Central memory CD8-positive, alpha-beta T cell (primary cell): ENCODE measurements at places on chromosomes 4 and X.

DNA sequence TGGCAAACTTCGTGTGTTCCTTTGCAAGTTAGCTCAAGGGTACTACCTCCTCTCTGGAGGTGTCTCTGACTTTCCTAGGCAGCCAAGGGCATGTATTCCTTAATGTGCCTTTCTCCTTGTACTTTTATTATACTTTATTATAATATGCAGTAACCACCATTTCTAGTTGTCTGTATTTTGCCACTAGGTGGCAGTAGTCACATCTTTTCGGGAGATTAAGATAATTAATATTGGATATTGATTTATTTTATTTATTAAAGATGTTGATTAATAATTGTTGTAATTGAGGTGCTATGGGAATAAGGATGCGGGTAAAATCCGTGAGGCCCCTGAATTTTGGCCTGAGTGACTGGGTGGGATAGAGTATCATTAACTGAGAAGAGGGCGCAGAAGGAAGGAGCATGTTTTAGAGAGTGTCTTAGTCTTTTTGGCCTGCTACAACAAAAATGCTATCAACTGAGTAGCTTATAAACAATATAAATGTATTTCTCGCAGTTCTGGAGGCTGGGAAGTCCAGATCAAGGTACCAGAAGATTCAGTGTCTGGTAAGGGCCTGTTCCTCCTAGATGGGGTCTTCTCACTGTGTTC is 153.3 kb downstream of the TMEM164 start:
- no peak overlapping the region for H3K27ac ChIP-seq
- DNase-seq = no peak
- peaks cover 9% of the 10 kb centered on the region for H3K4me1 ChIP-seq
- H3K4me3 ChIP-seq = no peak overlapping the region

DNA sequence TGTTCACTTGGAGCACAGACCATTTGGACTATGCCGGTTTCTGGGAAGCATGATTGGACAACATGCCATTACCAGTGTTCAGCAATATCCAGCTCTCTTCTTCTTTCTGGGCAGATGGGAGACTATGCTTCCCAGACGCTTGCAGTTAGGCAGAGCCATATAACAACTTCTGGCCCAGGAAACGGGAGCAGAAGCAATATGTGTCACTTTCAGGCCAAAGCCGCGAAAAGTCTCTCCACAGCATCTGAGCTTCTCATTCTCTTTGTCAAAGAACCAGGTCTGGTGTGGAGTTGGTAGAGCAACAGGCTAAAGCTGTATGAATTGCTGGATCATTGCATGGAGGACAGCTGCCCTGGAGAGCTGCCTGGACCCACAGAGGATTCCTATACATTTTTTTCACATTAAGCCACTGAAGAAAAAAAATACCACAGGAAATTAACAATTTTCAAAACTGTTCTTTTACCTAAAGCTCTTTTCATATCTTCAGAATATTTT is 131.4 kb upstream of the FRG1 start:
- no peak overlapping the region for H3K27ac ChIP-seq
- no peak overlapping the region for H3K4me3 ChIP-seq
- no peaks in the 10 kb centered on the region for H3K4me1 ChIP-seq
- no peaks in the 10 kb centered on the region for H3K36me3 ChIP-seq
- H3K27me3 ChIP-seq = peaks cover 7% of the 10 kb centered on the region

DNA sequence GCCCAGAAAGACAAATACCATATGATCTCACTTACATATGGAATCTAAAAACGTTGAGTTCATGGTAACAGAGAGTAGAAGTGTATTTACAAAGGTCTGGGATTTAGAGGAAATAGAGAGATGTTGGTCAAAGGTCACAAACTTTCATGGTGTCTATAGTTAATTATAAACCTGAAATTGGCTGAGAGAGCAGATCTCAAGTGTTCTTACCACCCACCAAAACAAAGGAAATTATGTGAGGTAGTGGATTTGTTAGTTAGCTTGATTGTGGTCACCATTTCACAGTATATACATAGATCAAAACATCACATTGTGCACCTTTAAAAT is 186.8 kb downstream of the NWD2 start:
- DNase-seq = no peak
- H3K36me3 ChIP-seq = no peaks in the 10 kb centered on the region
- peaks cover 27% of the 10 kb centered on the region for H3K27me3 ChIP-seq
- H3K27ac ChIP-seq = no peak overlapping the region
- H3K4me1 ChIP-seq = no peaks in the 10 kb centered on the region

DNA sequence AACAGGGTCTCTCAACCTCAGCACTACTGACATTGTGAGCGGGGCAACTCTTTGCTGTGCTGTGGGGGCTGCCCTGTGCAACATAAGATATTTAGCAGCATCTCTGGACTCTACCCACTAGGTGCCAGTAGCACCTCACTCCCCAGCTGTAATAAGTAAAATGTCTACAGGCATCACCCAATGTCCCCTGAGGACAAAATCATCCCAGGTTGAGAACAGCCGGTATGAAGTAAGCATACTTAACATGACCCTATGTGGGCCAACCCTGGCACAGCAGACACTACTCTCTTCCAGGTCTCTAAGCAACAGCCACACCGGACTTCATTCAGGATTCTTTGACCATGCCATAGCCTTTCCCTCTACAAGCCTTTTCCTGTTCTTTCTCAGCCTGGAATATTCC is 10.5 kb upstream of the MGST2 start:
- H3K36me3 ChIP-seq = peaks cover 2% of the 10 kb centered on the region
- no peak overlapping the region for H3K4me3 ChIP-seq
- H3K27ac ChIP-seq = no peak overlapping the region
- H3K4me1 ChIP-seq = peaks cover 28% of the 10 kb centered on the region

- no peaks in the 10 kb centered on the region for H3K36me3 ChIP-seq
- no peaks in the 10 kb centered on the region for H3K4me1 ChIP-seq
- no peak overlapping the region for H3K4me3 ChIP-seq
- no peak for DNase-seq
- no peaks in the 10 kb centered on the region for H3K27me3 ChIP-seq
Measured at GRCh38 chr4:62344915-62345314, 1144.8 kb downstream of the ADGRL3 start.

DNA sequence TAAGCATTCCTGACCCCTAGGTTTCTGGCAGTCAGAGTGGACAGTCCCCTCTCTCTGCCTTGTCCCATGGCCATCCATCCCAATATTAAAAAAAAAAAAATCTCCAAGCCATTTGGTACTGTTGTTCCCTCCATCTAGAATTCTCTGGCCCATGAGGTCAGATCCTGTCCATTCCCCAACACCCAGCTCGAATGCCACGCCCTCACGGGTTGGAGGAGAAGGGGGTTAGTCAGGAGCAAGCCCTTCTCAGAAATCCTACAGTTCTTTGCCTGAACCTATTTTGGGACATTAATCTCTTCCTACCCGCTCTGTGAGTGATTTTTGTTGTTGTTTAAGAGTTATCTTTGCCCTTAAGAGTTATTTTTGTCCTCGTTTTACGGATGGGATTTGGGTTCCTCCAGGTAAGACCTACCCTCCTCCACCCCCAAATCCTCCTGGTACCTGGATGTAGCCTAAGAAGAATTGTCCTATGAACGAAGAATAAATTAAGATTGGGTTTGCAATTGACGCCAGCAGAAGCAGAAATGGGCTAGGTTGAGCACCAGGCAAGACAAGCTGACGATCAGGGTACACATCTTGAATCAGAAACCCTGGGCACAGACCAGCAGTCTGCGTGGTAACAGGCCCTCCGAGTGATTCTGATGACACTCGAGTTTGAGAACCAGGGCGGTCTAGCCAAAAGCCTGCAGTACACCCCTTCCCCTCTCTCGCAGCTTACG is 977 bp downstream of the RNF175 start:
- peaks cover 67% of the 10 kb centered on the region for H3K27me3 ChIP-seq
- DNase-seq = no peak
- H3K4me1 ChIP-seq = no peaks in the 10 kb centered on the region
- no peak overlapping the region for H3K27ac ChIP-seq

DNA sequence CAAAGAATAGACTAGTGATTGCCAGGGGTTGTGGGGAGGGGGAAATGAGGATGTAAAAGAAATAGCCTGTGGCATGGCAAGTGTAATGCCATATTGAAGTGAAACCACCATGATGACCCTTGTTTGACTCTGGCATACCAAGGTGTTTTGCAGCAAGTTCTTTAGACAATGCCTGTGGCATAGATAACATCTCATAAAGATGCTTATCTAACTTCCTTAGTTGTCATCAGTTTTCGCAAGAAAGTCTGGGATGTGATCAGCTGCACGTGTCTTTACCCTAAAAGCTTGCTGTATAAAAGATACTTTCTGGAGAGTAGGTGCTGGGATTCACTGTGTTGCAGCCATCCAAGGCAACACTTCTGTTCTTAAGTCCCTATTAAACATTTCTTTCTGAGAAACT is 176.1 kb upstream of the MAGEB16 start:
- H3K4me1 ChIP-seq = no peaks in the 10 kb centered on the region
- no peak overlapping the region for H3K4me3 ChIP-seq
- no peaks in the 10 kb centered on the region for H3K36me3 ChIP-seq
- DNase-seq = no peak

DNA sequence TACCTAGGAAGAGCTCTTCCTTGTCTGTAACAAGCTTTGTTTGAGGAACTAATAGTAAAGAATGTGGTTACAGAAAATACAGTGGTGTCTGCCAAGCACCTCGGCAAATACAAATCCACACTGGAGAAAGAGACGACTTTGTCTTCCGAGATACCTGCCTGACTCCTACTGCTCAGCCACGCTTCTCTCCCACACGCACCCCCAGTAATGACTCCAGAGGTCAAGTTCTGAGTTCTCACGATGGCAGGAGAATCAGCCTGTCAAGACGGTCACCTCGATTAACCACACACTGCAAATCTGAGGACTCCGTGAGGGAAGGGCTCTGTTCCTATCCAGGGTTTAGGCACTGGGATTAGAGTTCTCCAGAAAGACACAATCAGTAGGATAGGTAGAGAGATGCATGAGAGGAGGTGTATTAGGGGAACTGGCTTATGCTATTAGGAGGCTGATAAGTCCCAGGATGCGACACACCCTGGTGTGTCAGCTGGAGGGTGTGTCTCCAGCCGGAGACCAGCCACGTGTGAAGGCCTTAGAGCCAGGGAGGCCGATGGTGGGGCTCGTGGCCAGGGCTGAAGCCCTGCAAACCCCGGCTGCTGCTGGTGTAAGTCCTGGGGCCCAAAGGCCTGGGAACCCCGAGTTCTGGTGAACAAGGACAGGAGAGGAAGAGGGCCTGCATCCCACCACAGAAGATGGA is 8.4 kb upstream of the TRIML2 start:
- H3K4me1 ChIP-seq = no peaks in the 10 kb centered on the region
- no peak overlapping the region for H3K4me3 ChIP-seq
- no peak overlapping the region for H3K27ac ChIP-seq
- no peak for DNase-seq
- H3K27me3 ChIP-seq = no peaks in the 10 kb centered on the region

- no peaks in the 10 kb centered on the region for H3K27me3 ChIP-seq
- H3K27ac ChIP-seq = peak overlapping the region; percentile 98
Measured at GRCh38 chr4:98662626-98663225, 4.3 kb upstream of the TSPAN5 start.

GRCh38 chr4:159227378-159227777 is 124.5 kb downstream of the RAPGEF2 start:
- DNase-seq = no peak
- H3K36me3 ChIP-seq = no peaks in the 10 kb centered on the region
- no peak overlapping the region for H3K27ac ChIP-seq
- H3K27me3 ChIP-seq = no peaks in the 10 kb centered on the region

- H3K27me3 ChIP-seq = no peaks in the 10 kb centered on the region
- H3K4me1 ChIP-seq = peaks cover 29% of the 10 kb centered on the region
- peaks cover 1% of the 10 kb centered on the region for H3K36me3 ChIP-seq
- DNase-seq = no peak
- H3K4me3 ChIP-seq = no peak overlapping the region
Measured at GRCh38 chr4:140096921-140097320, 57.1 kb downstream of the MAML3 start.

GRCh38 chr4:78197947-78198346 is 140.8 kb downstream of the FRAS1 start:
- H3K4me1 ChIP-seq = no peaks in the 10 kb centered on the region
- H3K27me3 ChIP-seq = peaks cover 29% of the 10 kb centered on the region
- no peaks in the 10 kb centered on the region for H3K36me3 ChIP-seq
- no peak overlapping the region for H3K27ac ChIP-seq
- no peak overlapping the region for H3K4me3 ChIP-seq
- no peak for DNase-seq

- H3K36me3 ChIP-seq = no peaks in the 10 kb centered on the region
- no peak for DNase-seq
- no peaks in the 10 kb centered on the region for H3K4me1 ChIP-seq
- H3K27me3 ChIP-seq = no peaks in the 10 kb centered on the region
- H3K4me3 ChIP-seq = no peak overlapping the region
Measured at GRCh38 chr4:115158296-115158695, 44.9 kb upstream of the NDST4 start.

DNA sequence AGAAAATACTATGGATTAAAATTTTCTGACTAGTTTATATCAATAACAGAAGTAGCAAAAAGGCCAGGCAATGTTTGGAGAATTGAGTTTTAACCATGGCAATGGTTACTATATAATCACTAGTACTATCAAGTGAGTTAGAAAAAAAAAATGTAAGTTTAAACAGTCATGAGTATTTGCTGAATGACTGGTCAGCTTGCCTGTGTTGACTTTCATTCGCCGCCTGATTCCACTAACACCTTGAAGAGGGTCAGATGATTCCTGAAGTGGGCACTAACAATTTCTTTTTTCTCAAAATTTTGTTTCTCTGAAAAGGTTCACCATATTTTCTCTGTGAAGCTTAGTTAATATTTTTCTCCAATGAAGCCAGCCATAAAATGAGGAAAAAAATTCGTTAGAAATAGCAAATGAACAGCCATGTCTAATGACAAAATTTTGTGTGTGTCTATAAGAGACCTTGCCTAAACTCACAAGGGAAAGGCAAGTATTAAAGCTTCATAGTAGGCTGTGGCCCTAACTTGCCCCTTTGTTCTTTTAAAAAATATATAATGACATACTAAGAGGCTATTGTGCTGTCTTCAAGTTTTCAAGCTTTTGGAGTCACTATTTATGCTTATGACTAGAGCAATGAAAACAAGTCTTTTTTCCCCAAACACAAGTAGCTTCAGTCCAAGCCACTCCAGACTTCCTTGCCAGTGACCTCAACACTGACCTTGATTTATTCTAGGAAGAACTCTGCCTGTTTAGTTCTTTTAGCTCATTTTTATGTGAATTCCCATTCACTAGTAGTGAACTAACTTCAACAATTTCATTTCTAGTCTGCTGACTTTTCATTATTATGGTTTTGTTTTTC is 18.4 kb upstream of the FHDC1 start:
- DNase-seq = no peak
- H3K27me3 ChIP-seq = peaks cover 9% of the 10 kb centered on the region
- peaks cover 2% of the 10 kb centered on the region for H3K36me3 ChIP-seq
- H3K27ac ChIP-seq = no peak overlapping the region
- H3K4me3 ChIP-seq = no peak overlapping the region
- no peaks in the 10 kb centered on the region for H3K4me1 ChIP-seq

- peak overlapping the region; percentile 10 for H3K27ac ChIP-seq
- peaks cover 33% of the 10 kb centered on the region for H3K4me1 ChIP-seq
- no peak overlapping the region for H3K4me3 ChIP-seq
- H3K27me3 ChIP-seq = no peaks in the 10 kb centered on the region
- H3K36me3 ChIP-seq = peaks cover 10% of the 10 kb centered on the region
Measured at GRCh38 chr4:147944249-147944648, 212.4 kb downstream of the ARHGAP10 start.
